Stimulated activated CD8-positive, alpha-beta memory T cell treated with anti-CD3 and anti-CD28 coated beads, Interleukin-4, amount 100 ng/mL, for 4 hours (primary cell): ENCODE measurements at places on chromosomes 5 and 9.

- no peak for DNase-seq
Measured at GRCh38 chr9:4987961-4988421, 2.9 kb downstream of the JAK2 start.

DNA sequence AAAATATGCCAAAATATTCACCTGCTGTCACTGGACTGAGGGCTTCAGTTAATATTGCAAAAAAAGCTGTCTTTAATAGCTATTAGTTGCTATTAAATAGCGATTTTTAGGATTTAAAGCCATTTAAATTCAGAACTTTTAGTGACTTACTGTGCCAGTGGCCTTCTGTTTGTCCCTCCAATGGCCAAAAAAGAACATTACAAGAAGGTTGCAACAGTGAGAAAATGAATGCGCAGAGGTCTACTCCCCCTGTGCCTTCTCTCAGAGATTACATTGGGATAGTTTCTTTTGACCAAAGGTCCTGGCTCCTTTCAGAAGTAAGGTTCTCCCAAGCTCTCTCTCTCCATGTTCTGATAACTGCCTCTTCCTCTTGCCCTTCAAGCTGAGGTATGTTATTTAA lies 930.3 kb upstream of the ARRDC3 start:
- DNase-seq: no peak

GRCh38 chr9:92180669-92181181 lies 65.5 kb upstream of the SPTLC1 start:
- DNase-seq: no peak

DNA sequence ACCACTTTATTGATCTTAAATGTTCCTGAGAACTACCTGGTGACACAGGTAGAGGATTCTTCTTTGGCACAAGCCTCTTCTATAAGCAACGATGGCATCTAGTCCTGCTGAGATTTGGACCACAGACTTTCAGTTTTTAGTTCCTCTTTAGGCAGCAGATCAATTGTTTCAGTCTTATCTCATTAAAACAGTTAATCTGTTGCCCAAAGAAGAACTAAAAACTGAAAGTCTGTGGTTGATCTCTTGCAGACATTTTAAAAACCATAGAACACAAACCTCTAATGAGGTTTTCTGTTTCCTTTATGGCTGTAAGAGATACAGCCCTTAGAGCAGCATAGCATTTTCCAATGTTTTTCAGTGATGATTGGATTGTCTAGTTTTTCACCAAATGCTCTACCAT lies 480.9 kb downstream of the MTRR start:
- no peak for DNase-seq

DNA sequence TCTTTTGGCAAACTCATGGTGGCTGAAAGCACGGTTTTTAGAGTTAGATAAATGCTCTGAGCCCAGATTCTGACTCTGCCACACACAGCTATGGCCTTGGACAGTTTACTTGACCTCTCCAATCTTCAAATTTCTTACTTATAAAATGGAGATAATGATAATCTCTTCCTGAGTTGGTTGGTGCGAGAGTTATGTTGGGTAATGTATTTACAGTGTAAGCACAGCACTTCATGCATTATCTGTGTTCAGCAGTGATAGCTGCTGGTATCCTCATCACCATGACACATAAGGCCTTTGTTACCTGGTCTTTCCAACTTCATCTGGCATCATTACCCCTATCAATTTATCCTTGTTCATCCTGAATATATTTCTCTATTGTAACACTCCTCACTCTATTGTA lies 178.8 kb upstream of the ELL2 start:
- no peak for DNase-seq

GRCh38 chr5:123265551-123265950 lies 157.7 kb downstream of the CEP120 start:
- no peak for DNase-seq
